Stimulated activated CD4-positive, alpha-beta T cell treated with anti-CD3 and anti-CD28 coated beads, Interleukin-1b, Interleukin-23, amount 100 ng/mL, for 1 hour (primary cell): ENCODE measurements at places on chromosomes 7 and 10.
A peak's percentile ranks its signal among the peaks of the same experiment; 100 is the strongest.

DNA sequence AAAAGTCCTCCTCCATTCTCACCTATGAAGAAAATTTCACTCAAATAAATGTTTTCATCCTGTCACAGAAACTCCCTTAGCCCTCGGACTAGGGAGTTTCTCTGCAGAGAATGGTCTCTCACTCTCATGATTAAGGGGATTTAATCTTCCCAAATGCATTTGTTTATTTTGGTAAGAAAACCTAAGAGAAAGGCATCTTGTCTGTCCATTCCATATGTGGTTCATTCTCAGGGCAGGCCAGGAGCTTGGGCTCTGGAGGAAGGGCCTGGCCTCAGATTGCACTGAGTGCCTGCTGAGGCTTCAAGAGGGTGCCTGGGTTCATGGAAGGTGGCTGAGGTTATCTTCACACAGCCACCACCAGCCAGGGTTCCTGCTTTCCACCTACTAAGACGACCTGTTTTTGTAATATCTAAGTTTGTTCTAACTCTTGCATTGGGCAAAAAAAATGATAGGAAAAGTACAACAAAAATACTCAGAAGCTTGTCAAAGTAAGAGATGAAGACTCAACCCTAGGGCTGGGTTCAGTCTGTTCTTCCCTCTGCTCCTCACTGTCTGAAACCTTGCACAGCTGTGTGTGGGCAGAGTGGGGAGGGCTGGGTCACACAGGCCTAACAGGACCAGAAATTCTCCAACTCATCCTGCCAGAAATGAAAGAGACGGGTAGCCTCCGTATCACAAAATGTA is 186.7 kb downstream of the CXCL12 start:
- no peak for DNase-seq

DNA sequence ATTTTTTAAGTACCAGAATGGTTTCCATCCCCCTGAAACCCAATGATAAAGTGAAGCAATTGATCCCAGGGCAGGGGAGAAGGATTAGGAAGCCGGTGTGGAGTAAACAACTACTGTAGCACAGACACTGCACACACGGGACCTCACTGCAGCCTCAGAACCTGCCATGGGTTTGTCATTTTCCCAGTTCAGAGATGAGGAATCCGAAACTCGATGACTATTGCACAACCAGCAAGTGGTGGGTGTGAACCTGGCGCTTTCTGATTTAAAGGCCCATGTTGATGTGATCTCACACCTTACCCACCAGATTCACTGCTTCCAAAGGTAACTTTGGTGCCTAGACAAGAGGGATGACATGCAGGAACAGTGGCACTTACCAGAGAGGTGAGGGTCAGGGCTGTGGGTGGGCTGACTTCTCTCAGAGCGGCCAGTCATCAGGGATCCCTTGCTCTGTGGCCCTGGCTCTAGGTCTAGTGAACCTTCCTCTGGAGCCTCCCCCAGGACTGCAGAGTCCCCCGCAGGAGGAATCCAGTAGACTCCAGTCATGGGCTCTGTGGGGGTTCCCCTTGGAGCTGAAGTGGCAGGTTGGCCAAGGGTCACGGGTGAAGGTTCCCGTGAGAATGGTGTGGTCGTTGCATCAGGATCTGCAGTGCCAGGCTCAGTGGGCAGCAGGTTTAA is 62.8 kb downstream of the PKD1L1 start:
- DNase-seq: no peak

GRCh38 chr10:61791216-61791615 is 110.3 kb upstream of the ARID5B start:
- no peak for DNase-seq

- no peak for DNase-seq
Measured at GRCh38 chr7:40234046-40234445, 99.2 kb downstream of the SUGCT start.

- no peak for DNase-seq
Measured at GRCh38 chr7:49790209-49790608, 16.8 kb downstream of the VWC2 start.

- no peak for DNase-seq
Measured at GRCh38 chr7:145184956-145185355, 349.1 kb upstream of the TPK1 start.

- no peak for DNase-seq
Measured at GRCh38 chr7:88278881-88279280, 27.8 kb downstream of the STEAP4 start.

DNA sequence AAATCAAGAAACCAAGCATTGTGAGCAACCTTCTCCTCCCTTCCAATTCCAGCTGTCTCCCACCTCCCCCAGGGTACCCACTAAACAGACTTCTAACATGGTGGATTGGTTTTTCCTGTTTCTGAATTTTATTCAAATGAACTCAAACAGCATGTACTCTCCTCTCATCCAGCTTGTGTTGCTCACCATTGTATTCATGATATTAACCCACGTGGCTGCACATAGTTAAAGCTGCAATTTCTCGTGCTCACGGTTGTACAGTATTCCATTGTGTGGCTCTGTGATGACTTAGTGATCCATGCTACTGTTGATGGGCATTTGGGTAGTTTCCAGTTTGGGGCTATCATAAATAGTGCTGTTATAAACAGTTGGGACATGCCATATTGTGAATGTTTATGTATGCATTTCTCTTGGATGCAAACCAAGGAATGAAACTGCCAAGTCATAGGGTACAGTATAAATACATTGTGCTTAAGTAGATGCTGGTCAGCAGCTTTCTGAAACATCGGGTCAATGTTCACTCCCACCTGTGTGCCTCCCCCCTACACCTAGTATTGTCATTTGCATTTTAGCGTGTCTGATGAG is 124.3 kb downstream of the CACNB2 start:
- no peak for DNase-seq

DNA sequence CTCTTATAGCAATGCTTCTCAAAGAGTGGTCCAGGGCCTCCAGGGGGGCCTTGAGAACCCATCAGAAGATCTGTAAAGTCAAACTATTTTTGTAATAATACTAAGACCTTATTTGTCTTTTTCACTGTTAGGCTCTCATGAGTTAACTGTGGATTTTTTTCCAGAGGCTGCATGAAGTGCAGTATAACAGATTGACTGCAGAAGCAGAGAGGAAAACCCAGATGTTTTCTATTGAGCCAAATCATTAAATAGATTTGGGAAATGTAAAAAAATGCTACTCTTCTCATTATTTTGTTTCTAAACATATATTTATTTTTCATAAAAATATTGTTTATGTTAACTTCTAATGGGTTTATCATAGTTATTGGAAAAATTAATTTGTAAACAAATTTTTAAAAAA is 589.0 kb upstream of the LRRTM3 start:
- no peak for DNase-seq

DNA sequence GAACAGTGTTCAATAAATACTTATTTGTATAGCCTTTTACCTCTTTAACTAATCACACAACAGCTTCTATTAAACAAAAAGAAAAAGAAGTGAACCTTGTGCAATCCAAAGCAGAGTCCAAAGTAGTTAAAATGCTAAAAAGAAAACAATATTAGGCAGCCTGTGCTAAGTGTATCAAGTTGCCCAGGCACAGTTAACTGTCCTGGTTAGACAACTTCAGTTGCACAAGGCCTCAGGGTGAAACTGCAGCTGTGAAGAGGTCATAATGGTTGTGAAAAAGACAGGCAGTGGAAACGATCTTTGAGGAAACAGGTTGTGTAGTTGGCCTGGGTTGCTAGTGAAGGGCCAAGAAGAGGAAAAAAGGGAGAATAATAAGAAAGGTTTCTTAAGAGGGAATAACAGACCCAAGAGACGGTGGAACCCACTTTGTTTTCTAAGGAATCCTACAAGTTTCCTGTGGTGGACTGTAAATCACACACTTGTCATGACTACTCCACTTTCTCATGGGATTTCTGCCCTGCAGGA is 6.0 kb upstream of the CROT start:
- no peak for DNase-seq

DNA sequence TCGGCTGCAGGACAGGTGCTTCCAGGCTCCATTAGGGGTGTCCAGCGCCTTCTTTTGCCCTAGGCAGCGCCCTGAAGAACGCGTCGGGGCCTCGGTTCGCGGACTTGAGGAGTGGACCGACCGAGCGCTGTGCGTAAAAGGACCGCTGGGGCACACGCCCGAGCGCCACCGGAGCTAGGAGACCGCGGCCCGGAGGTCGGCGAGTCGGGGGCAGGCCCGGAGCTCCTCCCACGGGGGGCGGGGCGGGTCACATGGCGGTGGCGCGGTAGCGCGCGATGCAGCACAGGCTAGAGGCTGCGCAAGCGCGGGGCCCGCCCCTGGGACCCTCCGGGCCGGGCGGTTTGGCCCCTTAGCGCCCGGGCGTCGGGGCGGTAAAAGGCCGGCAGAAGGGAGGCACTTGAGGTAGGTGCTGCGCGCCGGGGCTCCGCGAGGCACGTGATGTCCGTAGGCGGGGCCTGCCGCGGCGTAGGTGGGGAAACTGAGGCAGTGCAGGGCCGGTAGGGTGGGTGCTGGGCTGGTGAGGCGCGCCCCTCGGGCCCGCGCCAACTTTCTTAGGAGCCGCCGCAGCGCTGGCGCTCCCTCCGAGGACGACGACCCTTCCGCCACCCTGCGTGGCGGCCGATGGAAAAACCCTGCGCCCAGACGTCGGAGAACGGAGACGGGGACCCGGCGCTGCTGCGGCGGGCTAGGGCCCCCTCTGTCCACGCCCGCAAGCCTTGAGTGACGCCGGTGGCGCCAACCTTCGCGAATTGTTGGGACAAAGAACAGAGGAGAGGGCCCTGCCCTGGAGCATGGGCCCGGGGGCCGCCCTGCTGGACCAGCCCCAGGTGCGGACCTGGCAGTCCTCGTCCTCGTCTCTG is at the start of gene PRXL2A:
Gene PRXL2A, plus strand, starts transcription at position 310 of the 860 bp plus-strand sequence. CDS start 11,917 bp downstream, outside the sequence.
- DNase-seq: peak; percentile 77

- DNase-seq: no peak
Measured at GRCh38 chr10:101354328-101355071, 535 bp downstream of the BTRC start.

DNA sequence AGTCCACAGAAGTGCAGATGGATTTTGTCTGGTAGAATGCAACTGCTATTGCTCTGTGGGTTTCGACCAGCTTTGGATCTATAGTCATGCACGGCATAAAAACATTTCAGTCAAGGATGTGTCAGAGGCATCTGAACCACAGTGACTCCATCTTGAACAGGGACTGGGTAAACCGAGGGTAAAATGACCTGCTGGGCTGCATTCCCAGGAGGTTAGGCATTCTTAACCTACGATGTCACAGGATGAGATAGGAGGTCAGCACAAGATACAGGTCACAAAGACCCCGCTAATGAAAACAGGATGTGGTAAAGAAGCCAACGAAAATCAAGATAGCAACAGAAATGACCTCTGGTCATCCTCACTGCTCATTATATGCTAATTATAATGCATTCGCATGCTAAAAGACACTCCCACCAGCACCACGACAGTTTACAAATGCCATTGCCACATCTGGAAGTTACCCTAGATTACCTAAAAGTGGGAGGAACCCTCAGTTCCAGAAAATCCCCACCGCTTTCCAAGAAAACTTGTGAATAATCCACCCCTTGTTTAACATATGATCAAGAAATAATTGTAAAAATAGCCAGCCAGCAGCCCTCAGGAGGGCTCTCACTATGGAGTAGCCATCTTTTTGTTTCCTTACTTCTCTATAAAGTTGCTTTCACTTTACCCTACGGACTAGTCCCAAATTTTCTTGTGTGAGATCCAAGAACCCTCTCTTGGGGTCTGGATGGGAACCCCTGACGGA is 50.7 kb upstream of the CPXM2 start:
- no peak for DNase-seq

DNA sequence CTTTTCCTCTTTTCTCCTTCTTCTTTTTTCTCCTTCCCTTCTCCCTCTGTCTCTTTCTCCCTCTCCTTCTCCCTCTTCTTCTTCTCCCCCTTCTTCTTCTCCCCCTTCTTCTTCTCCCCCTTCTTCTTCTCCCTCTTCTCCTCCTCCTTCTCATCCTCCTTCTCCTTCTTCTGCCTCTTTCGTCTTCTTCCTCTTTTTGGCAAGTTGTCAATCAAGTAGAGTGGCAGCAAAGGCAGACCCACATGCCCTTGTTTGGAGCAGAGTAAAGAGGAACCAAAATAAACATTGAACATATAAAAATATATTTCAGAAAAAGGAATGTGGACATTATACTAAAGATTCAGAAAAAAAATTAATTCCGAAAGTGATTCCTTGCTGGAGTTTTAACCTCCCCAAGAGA is 59.6 kb upstream of the ZNF33B start:
- no peak for DNase-seq

DNA sequence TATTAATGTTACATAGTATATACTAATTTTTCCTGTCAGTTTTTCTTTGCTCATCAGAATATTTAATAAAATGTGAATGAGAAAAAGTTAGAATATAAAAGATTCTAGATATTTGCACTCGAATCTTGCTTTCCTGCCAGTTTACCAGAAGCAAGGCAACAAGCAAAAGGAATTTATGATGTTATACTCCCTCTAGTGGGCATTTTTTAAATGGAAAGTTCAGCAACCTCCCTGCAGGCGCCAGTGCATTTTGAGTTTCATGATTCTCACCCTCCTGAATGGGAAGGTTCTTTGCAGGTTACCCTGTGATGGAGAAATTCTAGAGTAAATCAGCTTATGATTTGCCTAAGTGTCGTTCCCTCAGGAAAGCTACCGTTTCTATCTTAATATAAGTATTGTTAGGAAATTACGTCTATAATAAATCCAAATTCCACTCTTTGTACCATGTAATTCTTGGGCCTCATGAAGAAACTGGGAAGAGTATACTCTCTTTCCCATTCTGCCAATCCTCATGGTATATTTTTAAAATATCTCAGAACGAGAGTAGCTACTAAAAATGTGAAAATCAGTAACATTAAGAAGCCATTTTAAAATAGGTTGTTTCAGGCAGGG is 350.0 kb downstream of the CRPPA start:
- DNase-seq: no peak

GRCh38 chr7:99984593-99984992 is 8.8 kb upstream of the AZGP1 start:
- no peak for DNase-seq

DNA sequence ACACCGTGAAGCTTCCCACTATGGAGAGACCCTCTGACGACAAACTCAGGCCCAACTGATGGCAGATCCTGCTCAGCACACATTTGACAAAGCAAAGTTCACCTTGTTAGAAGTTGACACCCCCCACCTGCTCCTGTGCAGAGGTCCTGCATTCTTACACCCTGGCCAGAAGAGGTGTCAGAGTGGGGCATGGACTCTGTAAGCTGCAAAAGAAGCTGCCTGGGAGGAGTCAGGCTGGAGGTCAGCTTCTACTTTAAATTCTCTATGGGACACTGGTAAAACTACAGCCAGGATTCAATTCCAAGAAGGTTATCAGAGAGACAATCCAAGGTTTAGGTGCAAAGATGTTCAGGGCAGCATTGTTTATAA is 20.0 kb upstream of the TNS3 start:
- no peak for DNase-seq

DNA sequence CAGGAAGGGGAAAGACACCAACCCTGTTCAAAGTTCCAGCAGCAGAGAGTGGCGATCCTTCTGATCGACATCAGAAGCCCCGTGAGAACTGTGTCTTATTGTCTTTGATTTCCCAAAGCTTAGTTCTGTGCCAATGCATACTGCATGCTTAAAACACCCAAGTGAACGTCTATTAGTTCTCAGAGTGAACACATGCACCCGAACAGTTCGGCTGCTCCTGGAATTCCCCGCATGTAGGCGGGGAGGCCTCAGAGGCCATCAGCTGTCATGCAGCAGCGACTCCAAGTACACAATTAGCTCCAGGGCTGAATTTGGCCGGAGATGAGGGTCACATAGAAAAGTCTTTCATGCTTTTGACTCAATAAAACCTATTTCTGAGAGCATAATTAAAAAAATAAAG is 276.9 kb downstream of the ZMYND11 start:
- DNase-seq: no peak
